ENCODE measurements at places on chromosomes 11 and 22.

GRCh38 chr11:24496736-24497725 is at the start of gene LUZP2:
LUZP2 (plus strand) TSS chr11:24497053.
- DNase-seq, result no peak

DNA sequence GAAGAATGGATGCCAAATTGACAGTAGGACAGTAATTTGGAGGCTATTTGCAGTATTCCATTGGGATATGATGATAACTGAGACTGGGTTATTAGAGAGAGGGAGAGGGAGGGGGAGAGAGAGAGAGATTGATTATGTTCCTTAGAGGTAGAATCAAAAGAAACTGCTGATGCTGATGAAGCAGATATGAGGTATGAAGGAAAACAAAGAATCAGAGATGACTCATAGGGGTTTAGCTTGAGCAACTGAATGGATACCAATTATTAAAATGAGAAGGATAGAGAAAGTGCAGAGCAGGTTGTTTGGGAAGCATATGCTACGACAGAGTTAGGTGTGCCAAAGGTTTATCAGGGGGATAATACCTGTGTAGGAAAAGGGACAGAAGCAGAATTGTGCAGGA is 12.8 kb upstream of the NUCB2 start:
- no peak for DNase-seq

DNA sequence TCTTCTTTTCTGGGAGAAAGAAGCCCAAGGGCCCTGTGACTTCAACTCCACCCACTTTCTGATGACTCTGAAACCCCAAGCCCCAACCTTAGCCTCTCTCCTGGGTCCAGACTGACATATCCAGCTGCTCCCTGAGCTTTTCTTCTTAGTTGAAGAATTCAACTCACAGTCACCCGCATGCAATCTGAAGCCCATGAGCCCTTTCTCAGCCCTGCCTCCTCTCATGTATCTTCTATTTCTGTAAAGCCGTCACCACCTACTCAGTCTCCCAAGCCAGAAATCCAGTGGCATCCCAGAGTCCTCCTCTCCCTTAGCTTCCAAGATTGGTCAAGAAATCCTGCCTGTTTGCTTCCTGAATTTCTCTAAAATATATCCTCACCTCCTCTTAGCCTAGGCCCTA is 7.1 kb upstream of the TMA7B start:
- no peak for DNase-seq

DNA sequence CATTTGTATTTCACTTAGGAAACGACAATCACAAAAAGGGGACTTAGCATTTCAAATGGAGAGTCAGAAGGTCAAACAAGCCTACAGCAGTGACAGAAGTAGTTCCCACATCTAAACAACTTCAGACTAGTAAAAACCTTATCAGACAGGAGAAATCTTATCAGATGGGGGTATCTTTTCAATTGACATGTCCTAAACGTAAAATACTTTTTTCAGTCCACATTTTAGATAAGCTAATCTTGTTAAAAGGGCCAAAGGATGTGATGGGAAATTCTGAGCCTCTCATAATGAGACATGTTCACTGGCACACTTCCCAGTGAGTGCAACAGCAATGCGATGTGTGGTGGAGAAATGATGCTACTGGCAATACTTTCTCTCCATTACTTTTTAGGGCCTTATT is 2.4 kb downstream of the MAPK1 start:
- peak; percentile 53 for DNase-seq

GRCh38 chr11:132844956-132845696 is 687.2 kb downstream of the OPCML start:
- no peak for DNase-seq

GRCh38 chr11:131612533-131612932 is 242.1 kb downstream of the NTM start:
- no peak for DNase-seq

DNA sequence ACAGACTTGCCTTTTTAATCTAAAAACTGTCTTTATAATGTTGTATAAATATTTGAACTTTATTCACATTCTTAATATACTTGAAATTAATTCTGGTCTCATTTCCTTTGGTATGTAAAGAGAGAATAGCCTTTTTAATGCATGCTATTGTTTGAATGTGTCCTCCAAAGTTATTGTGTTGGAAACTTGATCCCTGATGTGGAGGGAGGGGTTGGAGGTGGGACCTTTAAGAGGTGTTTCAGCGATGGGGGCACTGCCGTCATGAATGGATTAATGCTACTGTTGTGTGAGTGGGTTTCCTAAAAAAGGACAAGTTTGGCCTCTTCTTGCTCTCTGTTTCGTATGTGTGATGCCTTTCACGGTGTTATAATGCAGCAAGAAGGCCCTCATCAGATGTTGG is 131.7 kb downstream of the DDX10 start:
- no peak for DNase-seq

DNA sequence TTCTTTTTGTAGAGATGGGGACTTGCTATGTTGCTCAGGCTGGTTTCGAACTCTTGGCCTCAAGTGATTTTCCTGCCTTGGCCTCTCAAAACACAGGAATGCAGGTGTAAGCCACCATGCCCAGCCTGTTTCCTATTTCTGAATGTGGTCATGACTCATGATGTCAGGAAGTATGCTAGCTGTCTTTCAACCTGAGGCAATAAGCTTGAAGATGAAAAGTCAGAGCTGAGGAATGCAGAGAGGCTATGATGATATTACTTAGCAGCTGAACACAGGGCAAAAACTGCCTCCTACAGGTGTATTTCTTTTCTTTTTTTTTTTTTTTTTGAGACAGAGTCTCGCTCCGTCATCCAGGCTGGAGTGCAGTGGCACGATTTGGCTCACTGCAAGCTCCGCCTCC is 9.0 kb upstream of the NUCB2 start:
- no peak for DNase-seq

GRCh38 chr11:8705146-8705545 is 22.6 kb downstream of the RPL27A start:
- DNase-seq, result peak; percentile 62

- peak; percentile 32 for DNase-seq
Observed at GRCh38 chr22:43917521-43917920, 6.1 kb upstream of the PNPLA3 start.

DNA sequence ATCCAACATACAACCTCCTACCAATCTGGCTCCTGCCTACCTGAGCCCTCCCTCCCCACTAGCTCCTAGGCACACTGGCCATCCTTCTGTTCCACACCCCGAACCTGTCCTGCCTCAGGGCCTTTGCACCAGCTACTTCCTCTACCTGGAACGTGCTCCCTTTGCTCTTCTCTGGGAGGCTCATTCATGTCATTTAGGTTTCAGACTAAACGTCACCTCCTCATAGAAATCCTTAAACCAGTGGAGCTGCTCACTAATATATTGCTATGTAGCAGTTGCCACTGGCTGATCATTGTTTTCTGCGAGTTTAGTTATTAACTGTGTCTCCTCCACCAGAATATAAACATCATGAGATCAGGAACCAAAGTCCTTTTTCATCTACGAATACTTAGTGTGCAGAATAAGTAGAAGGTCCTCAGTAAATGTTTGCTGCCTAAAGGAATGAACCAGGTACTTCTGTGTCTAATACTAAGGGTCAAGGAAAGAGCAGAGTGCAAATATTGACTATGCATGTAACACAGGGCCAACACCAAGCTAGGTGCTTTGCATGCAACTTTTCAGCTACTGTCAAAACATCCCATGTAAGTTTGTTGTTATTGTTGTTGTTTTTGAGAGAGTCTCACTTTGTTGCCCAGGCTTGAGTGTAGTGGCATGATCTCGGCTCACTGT is 277.6 kb upstream of the SYN3 start:
- DNase-seq, result no peak

GRCh38 chr22:42596336-42596735 is 18.3 kb downstream of the POLDIP3 start:
- no peak for DNase-seq

DNA sequence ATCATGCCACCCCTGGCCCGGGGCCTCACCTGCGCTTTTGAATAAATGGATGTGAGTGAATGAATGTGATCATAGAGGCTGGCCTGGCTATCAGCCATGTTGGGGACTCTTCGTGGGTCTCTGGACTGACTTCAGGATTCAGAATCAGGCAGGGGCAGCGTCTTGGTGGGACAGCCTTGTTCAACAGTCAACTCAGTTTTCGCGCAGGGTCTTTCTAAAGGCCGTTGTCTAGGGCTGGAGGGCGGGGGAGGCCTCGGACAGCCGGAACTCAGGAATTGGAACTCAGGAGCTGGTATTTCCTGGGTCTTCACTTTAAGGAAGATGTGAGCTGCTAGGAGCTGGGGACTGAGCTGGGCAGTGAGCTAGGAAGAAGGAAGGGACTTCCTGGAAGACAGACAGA is 146.0 kb downstream of the CACNA1I start:
- DNase-seq, result no peak

DNA sequence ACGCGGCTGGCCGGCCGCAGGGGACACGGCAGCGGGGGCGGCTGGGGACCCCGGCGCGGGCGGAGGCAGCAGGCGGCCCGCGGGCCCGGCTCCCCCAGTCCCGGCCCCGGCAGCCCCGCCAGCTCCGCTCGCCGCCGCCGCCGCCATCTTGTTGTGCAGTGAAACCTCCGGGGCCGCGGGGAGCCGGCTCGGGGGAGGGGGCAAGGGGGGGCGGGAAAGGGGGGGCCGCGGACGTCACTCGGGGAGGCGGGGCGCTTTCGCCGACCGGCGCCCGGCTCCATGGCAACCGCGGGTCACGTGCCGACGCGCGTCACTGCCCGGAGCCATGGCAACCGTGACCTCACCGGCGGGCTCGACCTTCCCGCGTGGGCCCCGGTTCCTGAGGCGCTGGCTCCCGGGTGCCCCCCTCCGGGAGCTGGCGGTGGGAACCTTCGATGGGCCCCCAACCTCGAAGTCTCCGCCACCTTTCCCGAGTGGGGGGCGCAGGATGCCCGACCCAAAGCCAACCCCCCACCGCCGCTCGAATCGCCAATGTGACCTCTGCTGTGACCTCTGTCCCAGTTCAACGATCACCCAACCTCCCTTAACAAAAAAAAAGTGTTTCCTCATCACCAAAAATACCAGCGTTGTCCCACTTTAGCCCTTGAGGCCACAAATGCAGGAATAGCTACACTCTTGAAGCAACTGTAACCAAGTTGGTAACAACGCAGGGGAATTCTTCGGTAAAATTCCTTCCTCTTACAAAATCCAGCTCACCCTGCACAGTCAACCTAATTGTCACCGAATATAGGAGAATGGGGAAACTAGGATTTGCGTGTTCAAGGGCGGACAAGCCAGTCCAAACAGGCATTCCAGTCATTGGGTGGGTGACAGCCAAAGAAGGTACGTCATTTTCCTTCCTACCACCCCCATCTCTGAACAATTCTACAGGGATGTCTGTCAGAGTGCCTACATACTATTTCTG is at the start of gene SIK3:
TSS of gene SIK3 (minus strand) at position 160 of the 964 bp plus-strand sequence. CDS start at position 147, 13 bp downstream.
- DNase-seq, result peak; percentile 98

GRCh38 chr22:49754696-49755630 is 72.7 kb downstream of the BRD1 start:
- DNase-seq, result no peak

DNA sequence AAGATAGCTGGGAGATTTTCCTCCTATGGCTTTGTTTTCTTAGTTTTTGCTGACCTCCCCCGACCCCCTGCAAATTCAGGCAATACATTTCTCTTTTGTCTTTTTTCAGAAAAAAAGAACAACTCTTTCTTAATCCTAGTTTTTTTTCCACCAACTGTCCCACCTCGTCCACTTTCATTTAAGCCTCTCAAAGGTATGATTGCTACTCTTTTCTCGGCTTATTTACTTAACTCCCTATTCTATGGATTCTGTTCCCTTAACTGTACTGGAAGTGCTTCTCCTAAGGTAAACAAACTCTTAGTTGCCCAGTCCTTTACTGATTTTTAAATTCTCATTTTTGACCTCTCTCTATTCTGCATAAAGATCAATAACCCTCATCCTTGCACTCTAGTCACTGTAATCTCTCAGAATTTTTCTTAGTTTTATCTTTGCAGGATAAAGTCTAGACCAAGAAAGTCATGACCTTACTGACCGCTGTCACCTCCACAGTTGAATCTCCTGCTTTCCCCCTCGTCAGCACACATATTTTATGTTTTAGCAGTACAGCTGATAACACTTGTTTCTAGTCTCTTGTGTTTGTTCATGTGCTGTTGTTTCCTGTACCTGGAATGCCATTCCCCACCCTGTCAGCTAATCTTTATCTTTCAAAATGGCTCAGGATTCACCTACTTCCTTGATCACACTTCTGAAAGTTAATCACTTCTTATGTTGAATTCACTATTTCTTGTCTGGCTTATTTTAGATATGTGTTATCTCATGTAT is 14.9 kb downstream of the TBCEL start:
- no peak for DNase-seq

DNA sequence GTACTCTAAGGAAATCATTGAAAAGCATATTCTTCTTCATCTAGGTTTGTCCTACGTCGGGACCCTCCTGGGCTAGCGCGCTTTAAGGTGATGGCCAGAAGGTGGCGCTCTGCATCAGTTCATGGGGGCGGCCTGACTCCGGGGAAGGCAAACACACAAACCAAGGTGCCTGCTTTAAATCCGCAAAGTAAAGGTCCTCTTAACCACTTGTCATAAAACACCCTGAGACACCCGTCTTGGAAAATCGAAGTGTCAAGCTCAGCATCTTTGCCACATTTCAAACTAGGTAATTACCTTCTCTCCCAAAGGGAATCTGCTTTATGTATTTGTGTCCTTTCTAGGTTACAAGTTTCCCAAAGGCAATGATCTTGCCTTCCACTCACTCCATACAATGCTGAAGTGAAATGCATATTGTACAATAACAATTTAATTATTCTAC is 33.9 kb downstream of the LMO2 start:
- peak; percentile 88 for DNase-seq

- no peak for DNase-seq
Observed at GRCh38 chr11:13535819-13536218, 40.0 kb upstream of the PTH start.

DNA sequence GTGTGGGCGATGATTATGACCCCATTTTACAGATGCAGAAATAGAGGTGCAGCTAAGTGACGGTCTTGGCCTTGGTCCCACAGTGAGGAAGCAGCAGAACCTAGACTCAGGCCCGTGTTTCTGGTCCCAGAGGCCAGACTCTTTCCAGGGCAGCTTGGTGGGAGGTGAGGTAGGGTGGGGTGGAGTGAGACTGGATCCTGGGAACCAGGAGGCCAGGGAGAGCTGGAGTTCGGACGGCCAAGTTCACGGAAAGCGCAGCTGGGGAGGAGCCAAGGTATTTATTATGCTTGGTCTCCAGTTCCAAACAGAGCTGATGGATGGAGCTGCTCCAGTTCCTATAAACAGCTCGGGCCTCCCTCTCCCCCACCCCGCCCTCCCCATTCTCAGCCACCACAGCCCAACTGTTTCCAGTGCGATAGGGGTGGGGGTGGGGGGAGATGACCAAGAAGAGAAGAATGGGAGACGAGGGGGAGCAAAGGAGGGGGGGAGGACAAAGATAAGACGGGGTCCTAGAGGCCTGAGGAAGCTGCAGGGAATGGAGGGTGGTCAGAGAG is 16.2 kb downstream of the LRRC32 start:
- DNase-seq, result no peak

- DNase-seq, result no peak
Observed at GRCh38 chr11:120789391-120789790, 234.5 kb upstream of the TBCEL start.
